SK-MEL-5 (cell line): ENCODE measurements at places on chromosomes 5 and 9.
A peak's percentile ranks its signal among the peaks of the same experiment; 100 is the strongest.

- no peak for DNase-seq
Measured at GRCh38 chr5:36536616-36537005, 69.8 kb upstream of the SLC1A3 start.

GRCh38 chr9:109791747-109792146 lies 11.7 kb downstream of the PALM2AKAP2 start:
- DNase-seq, result no peak

DNA sequence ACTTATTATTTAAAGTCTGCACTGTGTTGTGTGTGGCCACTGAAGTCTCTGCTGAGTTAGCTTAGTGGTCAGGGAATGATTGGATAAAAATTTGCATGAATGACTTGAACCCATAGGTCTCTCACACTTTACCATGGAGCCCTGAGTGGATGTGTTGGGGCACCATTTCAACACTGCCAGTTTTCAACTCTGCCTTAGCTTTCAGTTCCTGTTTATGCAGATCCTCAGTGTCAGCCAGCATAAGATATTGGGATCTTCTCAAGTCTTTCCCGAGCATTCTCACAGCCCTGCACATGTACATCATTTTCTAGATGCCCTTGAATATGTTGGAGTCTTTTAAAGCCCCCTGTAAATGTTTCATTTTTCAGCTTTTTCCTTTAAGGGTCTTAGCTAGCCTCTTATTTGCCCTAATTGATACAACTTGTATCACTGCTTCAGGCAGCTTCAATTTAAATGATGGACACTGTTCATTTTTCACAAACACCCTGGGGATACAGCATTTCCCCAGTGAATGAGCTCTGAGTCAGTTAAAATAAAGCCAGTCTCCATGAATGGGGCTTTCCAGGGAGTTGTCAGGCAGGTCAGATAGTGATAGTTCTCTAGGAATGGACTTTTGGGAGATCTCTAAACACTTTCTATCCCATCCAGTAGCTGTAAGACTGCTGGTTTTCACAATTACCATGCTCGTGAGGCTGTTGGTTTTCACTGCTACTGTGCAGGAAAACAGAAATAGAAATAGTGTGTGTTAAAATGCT lies 211.9 kb upstream of the PAPPA start:
- peak; percentile 50 for DNase-seq

DNA sequence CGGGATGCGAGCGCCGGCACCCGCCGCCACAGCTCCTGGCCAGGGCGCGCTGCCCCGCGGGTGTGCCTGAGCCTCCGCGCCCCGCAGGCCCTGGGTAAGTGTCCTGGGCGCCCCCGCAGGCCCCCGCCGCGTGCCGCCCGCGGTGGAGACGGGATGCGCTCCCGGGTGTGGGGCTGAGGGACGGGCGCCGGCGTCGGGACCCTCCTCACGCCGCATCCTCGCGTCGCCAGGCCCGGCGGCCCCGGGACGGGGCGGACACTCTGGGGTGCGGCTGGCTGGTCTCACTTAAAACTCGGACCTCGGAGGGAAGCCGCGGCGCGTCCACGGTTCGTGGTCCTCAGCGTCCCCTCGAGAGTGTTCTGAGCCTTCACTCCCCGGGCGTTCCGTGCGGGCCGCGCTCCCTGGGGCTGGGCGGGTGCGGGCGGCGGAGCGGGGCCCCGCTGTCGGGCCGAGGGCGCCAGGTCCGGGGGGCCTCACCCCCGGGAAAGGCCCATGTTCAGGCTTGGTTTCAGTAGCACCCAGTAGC lies 275 bp downstream of the AHRR start:
- no peak for DNase-seq
